ENCODE measurements at places on chromosomes 1 and 21.

DNA sequence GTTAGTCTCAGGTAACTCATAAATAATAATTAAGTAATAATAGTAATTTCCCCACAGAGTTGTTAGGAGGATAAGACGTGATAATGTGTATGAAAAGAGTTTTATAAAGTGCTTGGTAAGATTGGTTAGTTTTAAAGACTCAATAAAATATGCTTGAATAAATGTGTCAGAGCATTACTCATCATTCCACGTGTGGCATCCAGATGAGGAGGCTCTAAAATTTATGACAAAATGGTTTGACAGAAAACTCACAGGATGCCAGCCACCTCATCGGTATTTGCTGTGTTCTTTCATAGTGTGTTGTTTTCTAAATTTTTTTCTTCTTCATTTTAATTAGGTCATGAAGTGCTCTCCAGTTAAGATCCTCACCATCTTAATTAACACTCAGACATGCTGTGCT, 19.1 kb upstream of the SPAG17 start:
- no peak for DNase-seq

DNA sequence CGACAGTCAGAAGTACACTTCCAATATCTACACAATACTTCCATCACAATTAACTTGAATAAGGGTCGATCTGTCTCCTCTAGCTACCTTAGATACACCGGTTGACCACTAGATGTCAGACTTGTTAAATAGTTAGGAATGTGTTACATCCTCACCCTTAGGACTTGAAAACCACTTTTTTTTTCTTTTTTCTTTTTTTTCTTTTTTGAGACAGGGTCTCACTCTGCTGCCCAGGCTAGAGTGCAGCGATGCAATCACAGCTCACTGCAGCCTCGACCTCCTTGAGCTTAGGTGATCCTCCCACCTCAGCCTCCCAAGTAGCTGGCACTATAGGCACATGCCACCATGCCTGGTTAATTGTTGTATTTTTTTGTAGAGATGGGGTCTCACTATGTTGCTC, 120.4 kb upstream of the GREM2 start:
- peak; percentile 13 for DNase-seq

DNA sequence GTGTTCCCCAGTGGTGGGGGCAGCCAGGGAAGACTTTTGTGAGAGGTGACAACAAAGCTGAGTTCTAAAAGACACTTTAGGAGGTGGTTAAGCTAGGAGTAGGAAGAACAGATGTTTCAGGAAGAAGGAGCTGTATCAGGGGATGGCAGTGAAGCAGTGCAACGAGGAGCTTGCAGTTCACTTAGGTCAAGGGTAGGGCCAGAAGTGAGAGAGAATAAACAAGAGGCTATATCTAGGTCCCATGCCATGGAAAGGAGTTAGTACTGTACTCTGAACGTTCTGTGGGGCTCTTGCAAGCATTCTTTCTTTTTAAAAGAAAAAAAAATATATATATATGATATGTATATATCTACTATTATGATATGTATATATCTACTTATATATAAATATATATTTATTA, 244.4 kb downstream of the NFIA start:
- no peak for DNase-seq

- no peak for DNase-seq
Observed at GRCh38 chr1:205950280-205950679, 7.0 kb upstream of the SLC26A9 start.

DNA sequence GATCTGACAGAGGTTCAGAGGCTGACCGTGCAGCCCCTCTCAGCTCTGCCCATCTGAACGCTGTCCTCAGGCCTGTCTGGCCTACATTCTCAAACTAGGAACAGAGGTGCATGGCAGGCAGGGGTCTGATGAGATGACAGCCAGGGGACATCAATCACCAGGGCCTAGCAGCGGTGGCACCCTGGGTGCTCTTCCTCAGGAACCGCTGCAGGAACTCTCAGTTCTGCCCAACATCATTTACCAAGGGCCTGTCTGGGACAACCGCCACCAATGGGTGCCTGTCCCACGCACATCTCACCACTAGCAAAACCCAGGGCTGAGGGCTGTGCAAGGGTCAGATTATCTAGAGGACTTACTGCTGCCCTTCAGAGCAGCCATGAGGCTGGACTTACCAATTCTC, 245.7 kb downstream of the TOMM20 start:
- no peak for DNase-seq

DNA sequence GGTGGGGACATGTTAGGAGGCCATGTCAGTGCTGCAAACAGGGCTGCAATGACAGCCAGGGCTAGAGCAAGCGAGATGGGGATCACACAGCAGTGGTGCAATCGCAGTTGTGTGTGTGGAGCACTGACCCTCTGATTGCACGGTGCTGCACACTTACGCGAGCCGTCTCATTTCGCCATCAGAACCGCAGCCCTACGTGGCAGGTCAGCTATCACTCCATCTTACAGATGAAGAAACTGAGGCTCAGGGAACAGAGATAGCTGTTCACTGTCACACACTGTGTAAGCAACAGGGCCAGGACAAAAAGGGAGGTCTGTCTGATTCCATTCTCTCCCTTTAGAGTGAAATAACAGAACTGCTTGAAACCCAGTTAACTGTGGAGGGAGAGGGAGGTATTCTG, 104.8 kb upstream of the SLC45A1 start:
- no peak for DNase-seq

- DNase-seq = no peak
Observed at GRCh38 chr1:233638513-233638912, 24.6 kb downstream of the KCNK1 start.

Data from erythroblast (primary cell).